ENCODE measurements at places on chromosomes 13 and 19.

GRCh38 chr19:35710784-35711723 is 6.7 kb downstream of the ZBTB32 start:
- peak; percentile 71 for DNase-seq

- peak; percentile 49 for DNase-seq
Observed at GRCh38 chr19:10290876-10291553, 1.3 kb downstream of the ICAM5 start.

- no peak for DNase-seq
Observed at GRCh38 chr13:76638882-76639281, 247.3 kb downstream of the KCTD12 start.

DNA sequence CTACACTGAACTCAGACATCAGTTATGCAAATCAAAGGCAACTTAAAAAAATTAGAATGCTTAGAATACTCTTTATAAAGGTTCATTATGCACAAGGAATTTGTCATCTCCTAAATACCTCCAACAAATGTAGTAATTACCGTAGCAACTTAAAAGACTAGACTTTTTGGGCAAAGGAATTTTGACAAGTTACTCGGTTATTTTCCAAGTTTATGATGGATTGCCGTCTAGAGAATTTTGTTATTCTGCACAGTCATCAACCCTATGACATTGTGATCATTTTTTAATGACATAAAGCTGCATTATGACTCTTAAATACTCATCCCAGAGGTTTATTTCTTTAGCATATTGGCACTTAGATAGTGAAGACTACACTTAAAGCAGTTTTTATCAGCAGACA is 71.9 kb downstream of the TRPC4 start:
- DNase-seq, result no peak

GRCh38 chr19:31258211-31259052 is 90.8 kb downstream of the TSHZ3 start:
- no peak for DNase-seq

All from activated T-helper 2 cell treated with anti-CD3 and anti-CD28 coated beads, Interferon-gamma antibody, Interleukin-2, Interleukin-4, amounts not matched to agents 10 μg/mL and 5 μg/mL and 100 μg/mL, durations not matched to agents 14 hours and 24 hours and 36 hours (primary cell).